ENCODE measurements at places on chromosomes 12 and 14. TPM values are rescaled to one million over a fixed set of nuclear protein-coding genes. Genes with fewer than 3 reads are reported as not detected.

The ANO4 gene
- total RNA-seq: 0.12 TPM

The CLIP1 gene
- total RNA-seq: 71.6 TPM

The NUAK1 gene
- total RNA-seq: 11.4 TPM

The PNP gene
- 61.5 TPM for total RNA-seq

The ASPG gene
- 4.7 TPM for total RNA-seq

The TNFAIP2 gene
- 133 TPM for total RNA-seq

The SNRPF gene
- 10.9 TPM for total RNA-seq

The CBLN3 gene
- total RNA-seq: 14.0 TPM

The PLEKHH1 gene
- total RNA-seq: 35.6 TPM

The SLC15A5 gene
- not detected for total RNA-seq

The NEDD1 gene
- total RNA-seq: 13.0 TPM

The ADAM21 gene
- total RNA-seq: 0.40 TPM

The COL2A1 gene
- total RNA-seq: 0.09 TPM

The GSG1 gene
- total RNA-seq: 0.83 TPM

The ASB2 gene
- total RNA-seq: 28.0 TPM

The TDRD9 gene
- 8.7 TPM for total RNA-seq

The SERPINA9 gene
- not detected for total RNA-seq

The MMP19 gene
- 5.2 TPM for total RNA-seq

The JPH4 gene
- total RNA-seq: 1.2 TPM

The SERPINA10 gene
- 0.32 TPM for total RNA-seq

The PAX9 gene
- total RNA-seq: not detected

The PZP gene
- 0.12 TPM for total RNA-seq

The NRIP2 gene
- total RNA-seq: 3.2 TPM

The GLIPR1L1 gene
- not detected for total RNA-seq

The ANKRD52 gene
- total RNA-seq: 64.6 TPM

The TAS2R42 gene
- total RNA-seq: not detected

The CLECL1 gene
- total RNA-seq: 0.69 TPM

The HPD gene
- 2.8 TPM for total RNA-seq

The RTL1 gene
- total RNA-seq: 0.09 TPM

The TAS2R10 gene
- total RNA-seq: 0.92 TPM

The LTBP2 gene
- 84.9 TPM for total RNA-seq

The CELA1 gene
- not detected for total RNA-seq

The TSPAN19 gene
- not detected for total RNA-seq

The EEF1AKMT3 gene
- total RNA-seq: 7.0 TPM

The RFX4 gene
- total RNA-seq: 0.26 TPM

The P2RX2 gene
- total RNA-seq: not detected

The ENDOU gene
- not detected for total RNA-seq

The KLHL33 gene
- 0.92 TPM for total RNA-seq

The ATP2A2 gene
- total RNA-seq: 248 TPM

The KLRB1 gene
- 6.4 TPM for total RNA-seq

The ZNF891 gene
- total RNA-seq: 2.6 TPM

The KRT79 gene
- total RNA-seq: not detected

The FAM90A1 gene
- total RNA-seq: 0.29 TPM

The CLEC2D gene
- total RNA-seq: 9.0 TPM

The MGP gene
- total RNA-seq: 223 TPM

The UBC gene
- total RNA-seq: 1,032 TPM

The WNT5B gene
- 7.3 TPM for total RNA-seq

The SERPINA6 gene
- total RNA-seq: 88.3 TPM

The BCL2L14 gene
- total RNA-seq: 13.5 TPM

The TMEM30B gene
- 97.8 TPM for total RNA-seq

The TMEM132C gene
- total RNA-seq: 6.7 TPM
